NCI-H1417 treated with DMSO at 0.1 percent for 48 hours (cell line): ENCODE measurements at places on chromosomes 1 and 21.

GRCh38 chr1:43531107-43531905, 623 bp downstream of the PTPRF start:
- no peak for DNase-seq

DNA sequence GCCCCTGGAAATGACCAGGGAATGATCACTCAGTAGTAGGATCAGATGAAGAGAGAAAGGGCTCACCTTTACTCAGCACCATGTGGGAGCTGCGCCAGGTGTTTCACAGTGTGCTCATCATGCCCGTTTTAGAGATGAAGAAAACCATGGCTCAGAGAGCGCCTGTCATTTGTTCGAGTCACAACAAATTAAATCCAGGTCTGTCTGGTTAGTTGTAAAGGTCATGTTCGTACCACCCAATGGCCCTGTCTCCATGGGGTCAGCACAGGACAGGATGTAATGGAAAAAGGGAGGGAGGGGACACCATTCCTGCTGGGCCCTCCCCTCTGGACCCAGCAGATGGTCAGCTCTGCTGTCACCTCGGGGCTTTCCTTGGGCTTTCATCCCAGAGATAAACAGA, 15.2 kb downstream of the KIRREL1 start:
- DNase-seq, result no peak

- DNase-seq, result no peak
These were observed 16.9 kb upstream of the RAB3B start for GRCh38 chr1:52007215-52008002.

GRCh38 chr1:168342572-168343280, 62.0 kb downstream of the TBX19 start:
- DNase-seq, result peak; percentile 31

DNA sequence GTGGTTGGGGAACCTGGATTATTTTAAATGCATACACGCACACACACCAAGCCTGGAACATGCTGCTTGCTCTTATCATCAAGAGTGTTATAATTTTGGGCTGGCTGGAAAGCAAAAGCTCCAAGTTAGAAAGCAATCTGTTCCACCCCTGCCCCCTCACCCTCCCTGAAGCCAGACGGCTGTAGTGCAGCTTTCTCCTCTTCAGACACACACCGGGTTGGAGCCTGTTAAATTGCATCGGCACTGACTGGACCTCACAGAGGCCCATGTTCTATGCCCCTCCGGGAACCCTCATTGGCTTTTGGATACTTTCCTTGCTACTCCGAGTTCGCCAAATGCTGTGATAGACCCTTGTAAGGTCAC, 90.6 kb upstream of the KCNJ15 start:
- DNase-seq, result no peak
